MM.1S (cell line): ENCODE measurements at places on chromosomes 5 and 9.

DNA sequence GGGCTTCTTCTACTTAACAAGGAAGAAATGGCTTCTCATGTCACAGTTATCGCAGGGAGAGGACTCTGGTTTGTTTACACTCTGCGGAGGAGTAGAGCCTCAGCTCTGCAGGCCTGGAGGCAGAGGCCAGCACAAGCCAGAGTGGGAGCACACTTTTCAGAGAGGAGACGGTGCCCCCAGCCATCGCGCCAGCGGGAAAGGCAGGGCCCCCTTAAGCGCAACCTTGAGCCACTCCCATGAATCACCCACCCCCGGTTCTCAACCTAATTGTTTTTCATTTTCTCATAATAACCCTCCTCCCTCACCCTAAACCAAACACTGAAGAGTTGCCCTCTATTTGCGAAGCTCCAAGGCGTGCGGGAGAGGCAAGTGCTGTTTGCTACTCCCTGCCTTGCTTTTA lies 208.4 kb upstream of the TBCA start:
- no peak for DNase-seq

GRCh38 chr5:111107371-111107770 lies 15.2 kb downstream of the WDR36 start:
- DNase-seq, result no peak

DNA sequence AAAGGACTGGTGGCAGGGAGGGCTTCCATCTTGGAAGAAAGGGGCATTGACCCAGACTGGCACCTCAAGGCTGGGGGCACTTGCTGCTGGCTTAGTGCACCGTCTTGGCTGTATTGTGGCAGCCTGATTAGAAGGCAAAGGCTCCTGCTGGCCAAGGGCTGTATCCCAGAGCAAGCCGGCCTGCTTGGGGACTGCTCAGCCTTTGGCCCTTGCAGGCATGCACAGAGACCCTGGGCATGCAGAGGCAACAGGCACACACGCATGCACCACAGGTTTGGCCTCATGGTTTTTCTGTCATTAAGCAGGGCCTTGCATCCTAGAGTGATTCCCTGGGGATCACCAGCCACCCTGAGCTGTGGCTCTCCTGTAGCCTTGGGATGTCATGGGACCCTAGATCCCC lies 29.0 kb downstream of the PITX1 start:
- no peak for DNase-seq

GRCh38 chr9:113480612-113481011 lies 17.1 kb downstream of the RGS3 start:
- no peak for DNase-seq

DNA sequence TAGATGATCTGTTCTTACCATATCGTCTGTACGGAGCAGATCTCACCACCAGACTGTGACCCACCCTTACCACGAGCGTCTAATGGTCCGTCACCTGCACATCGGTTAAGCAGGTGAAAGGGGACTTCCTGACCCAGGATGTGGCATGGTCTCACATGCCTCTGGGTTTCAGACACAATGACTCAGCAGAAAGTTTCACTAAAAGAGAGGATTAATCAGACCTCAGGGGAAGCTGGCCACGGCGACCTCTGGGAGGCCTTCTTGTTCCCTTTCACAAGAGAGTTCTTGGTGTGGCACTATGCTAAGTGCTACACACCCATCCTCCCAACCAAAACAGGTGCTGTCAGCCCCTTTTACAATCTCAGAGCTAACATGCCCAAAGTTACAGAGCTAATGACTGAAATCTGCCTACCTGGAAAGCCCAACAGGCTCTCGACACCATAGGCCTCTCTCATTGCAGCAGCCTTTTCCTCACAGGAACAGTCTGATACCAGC lies 41.6 kb downstream of the ADAMTS12 start:
- DNase-seq, result peak; percentile 96

GRCh38 chr5:58787987-58788386 lies 205.1 kb downstream of the RAB3C start:
- DNase-seq, result no peak

DNA sequence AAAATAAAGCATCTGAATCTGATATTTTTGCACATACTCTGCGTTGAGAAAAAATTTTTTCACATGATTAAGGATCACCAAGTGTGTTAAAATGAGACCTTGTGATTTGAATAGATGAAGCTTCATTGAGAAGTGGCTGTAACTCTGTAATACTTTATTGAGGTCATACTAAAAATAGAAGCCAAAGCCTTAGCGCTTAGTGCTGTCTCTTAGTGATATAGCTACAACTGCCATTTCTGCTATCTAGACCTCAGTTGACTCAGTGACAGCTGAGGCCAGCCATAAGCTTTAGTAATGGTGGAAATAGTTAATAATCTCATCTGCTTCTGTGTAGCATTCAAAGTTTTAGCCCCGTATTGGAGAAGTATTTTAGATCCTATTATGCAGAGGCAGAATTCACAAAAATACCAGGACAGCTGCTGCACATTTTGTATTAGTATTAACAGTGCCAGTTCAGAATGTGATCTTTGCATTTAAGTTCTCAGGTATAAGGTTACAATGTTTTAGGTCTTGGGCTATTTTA lies 107.4 kb upstream of the SGCD start:
- no peak for DNase-seq

DNA sequence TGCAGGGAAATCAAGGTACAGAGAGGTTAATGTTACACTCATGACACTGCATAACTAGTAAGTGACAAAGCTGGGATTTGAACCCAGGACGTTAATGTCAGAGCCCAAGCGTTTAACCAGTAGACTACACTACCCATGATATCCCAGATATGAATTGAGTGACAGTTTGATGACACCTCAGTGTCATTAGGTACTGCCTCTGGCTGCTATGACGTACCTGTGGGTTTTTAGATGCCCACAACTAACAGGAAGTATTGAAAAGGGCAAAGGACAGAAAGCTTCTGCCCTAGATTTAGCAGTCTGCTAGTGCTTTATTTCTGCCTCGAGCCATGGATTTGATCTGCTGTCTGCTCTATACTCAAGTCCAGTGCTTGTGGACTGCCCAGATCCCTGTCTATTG lies 56.2 kb downstream of the GLRA1 start:
- no peak for DNase-seq

GRCh38 chr5:175895686-175896102 lies 24.3 kb downstream of the CPLX2 start:
- no peak for DNase-seq

GRCh38 chr5:10140195-10140973 lies 109.3 kb downstream of the ATPSCKMT start:
- DNase-seq, result no peak

- DNase-seq, result no peak
Observed at GRCh38 chr9:134315716-134316448, 10.4 kb upstream of the RXRA start.
